ENCODE measurements at places on chromosomes 13 and 19. TPM values are rescaled to one million over a fixed set of nuclear protein-coding genes. Genes with fewer than 3 reads are reported as not detected.

Gene ANGPTL8
- not detected for total RNA-seq

Gene GZMM
- not detected for total RNA-seq

Gene NUFIP1
- 1.1 TPM for total RNA-seq

Gene ZNF132
- total RNA-seq: 6.3 TPM

Gene WIZ
- 5.7 TPM for total RNA-seq

Gene CFAP97D2
- not detected for total RNA-seq

Gene CD37
- not detected for total RNA-seq

Gene IGFL3
- total RNA-seq: not detected

Gene CCDC194
- not detected for total RNA-seq

Gene AMH
- 2.3 TPM for total RNA-seq

Gene TMEM59L
- not detected for total RNA-seq

Gene PGLYRP2
- total RNA-seq: not detected

Gene SPRED3
- total RNA-seq: 1.8 TPM

Gene ZNF493
- 38.0 TPM for total RNA-seq

Gene NKPD1
- total RNA-seq: 0.13 TPM

Gene PSG11
- not detected for total RNA-seq

Gene HCST
- total RNA-seq: not detected

Gene TMEM272
- total RNA-seq: not detected

Gene KLHL1
- total RNA-seq: not detected

Gene ATP8B3
- 0.65 TPM for total RNA-seq

Gene ZNF345
- total RNA-seq: 1.8 TPM

Gene CRLF1
- under 0.01 TPM for total RNA-seq

Gene KLF1
- 0.06 TPM for total RNA-seq

Gene NLRP9
- not detected for total RNA-seq

Gene ZNF66
- 2.1 TPM for total RNA-seq

Gene ZSCAN4
- total RNA-seq: not detected

Gene RINL
- 6.8 TPM for total RNA-seq

Gene ITPKC
- total RNA-seq: 20.6 TPM

Gene CGB5
- not detected for total RNA-seq

Gene FCER2
- not detected for total RNA-seq

Gene CACNG7
- not detected for total RNA-seq

Gene FFAR2
- not detected for total RNA-seq

Gene HNRNPA1L2
- 1.5 TPM for total RNA-seq

Gene DIAPH3
- total RNA-seq: 8.9 TPM

Gene SLC7A1
- total RNA-seq: 53.1 TPM

Gene C5AR1
- total RNA-seq: not detected

Measured in bladder microvascular endothelial cell (primary cell).